ENCODE measurements at places on chromosomes 3 and 15. TPM values are rescaled to one million over a fixed set of nuclear protein-coding genes. Genes with fewer than 3 reads are reported as not detected.

Gene SMARCC1
- polyA plus RNA-seq, result 23.8 TPM

Gene SCG5
- polyA plus RNA-seq, result 3.0 TPM

Gene CDHR4
- not detected for polyA plus RNA-seq

Gene ECE2
- polyA plus RNA-seq, result not detected
